ENCODE measurements at places on chromosomes 3 and 15.
A peak's percentile ranks its signal among the peaks of the same experiment; 100 is the strongest.

- DNase-seq: no peak
Observed at GRCh38 chr3:14460342-14461005, 58.1 kb downstream of the SLC6A6 start.

GRCh38 chr3:100386437-100387074 is 14.3 kb downstream of the TOMM70 start:
- DNase-seq: no peak

GRCh38 chr15:65583701-65584100 is 27.2 kb downstream of the INTS14 start:
- DNase-seq: no peak

- peak; percentile 32 for DNase-seq
Observed at GRCh38 chr3:144499001-144499930, 527.6 kb downstream of the DIPK2A start.

GRCh38 chr15:70329179-70329578 is 231.5 kb upstream of the TLE3 start:
- DNase-seq: no peak

- DNase-seq: no peak
Observed at GRCh38 chr3:40655551-40655950, 130.8 kb downstream of the ZNF621 start.

DNA sequence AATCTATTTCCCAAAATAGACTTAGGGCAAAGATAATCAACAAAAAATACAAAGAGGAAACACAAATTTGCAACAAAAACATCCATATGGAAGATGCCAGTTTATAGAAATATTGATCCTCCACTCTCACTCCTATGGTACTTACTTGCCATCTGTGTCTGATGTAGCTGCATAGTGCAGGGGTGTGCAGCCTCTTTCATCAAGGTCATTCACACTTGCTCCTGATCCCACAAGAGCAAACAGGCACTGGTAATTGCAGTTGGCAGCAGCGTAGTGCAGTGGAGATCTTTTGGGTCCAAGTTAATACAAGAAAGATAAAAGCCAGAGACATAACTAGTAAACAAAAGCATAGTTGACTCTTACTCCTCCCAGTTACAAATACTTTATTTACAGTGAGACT is 90.0 kb downstream of the ANKRD28 start:
- DNase-seq: no peak

DNA sequence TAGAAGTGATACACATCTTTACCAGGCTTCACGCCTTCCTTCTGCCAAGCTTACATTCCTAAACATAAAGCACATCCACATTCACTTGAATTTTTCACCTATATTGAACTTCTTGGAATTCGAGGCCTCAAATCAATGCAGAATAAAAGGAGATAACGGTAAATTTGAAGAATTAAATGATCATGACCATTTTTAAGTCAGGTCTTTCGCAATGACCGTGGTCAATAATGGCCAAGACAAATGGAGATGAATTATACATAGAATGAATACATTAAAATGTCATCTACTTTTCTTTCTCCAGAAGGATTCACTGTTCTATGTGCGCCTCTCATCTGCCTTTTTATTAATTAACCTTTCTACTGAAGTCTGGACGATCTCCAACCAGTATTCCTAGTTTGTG is 5.3 kb upstream of the GOLGA8A start:
- no peak for DNase-seq

- DNase-seq: peak; percentile 36
Observed at GRCh38 chr15:28889346-28889745, 3.6 kb downstream of the APBA2 start.

DNA sequence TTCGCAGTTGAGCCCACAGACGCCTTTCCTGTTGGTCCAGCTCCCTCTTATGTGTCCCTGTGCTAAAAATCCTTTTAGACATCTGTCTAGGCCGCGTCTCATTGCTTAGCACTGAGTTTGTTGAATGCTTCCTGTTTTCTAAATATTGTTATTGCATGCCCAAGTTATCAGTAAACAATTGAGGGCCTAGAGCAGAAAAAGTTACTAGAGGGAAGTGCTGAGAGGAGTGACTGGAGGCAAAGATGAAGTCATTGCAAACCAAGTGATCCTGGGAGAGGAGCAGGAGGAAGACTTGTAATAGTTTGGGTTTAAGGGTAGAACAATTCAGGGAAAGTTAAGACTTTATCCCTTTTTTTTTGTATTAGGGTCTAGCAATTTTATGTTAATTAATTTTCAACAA is 88.1 kb downstream of the DCUN1D1 start:
- DNase-seq: no peak

DNA sequence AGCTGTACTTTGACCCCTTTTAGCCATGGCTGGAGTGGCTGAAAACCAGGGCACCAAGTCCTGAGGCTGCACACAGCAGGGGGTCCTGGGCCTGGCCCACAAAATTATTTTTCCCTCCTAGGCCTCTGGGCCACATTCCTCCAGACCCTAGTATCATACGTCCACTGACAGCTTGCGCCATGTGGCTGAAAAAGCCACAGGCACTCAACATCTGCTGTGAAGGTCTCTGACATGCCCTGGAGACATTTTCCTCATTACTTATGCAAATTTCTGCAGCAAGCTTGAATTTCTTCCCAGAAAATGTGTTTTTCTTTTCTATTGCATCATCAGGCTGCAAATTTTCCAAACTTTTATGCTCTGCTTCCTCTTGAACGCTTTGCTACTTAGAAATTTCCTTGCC is 239.0 kb downstream of the SQOR start:
- no peak for DNase-seq

GRCh38 chr3:173938159-173938558 is 540.6 kb downstream of the NLGN1 start:
- peak; percentile 69 for DNase-seq

- no peak for DNase-seq
Observed at GRCh38 chr3:126293370-126294082, 63.7 kb downstream of the KLF15 start.

DNA sequence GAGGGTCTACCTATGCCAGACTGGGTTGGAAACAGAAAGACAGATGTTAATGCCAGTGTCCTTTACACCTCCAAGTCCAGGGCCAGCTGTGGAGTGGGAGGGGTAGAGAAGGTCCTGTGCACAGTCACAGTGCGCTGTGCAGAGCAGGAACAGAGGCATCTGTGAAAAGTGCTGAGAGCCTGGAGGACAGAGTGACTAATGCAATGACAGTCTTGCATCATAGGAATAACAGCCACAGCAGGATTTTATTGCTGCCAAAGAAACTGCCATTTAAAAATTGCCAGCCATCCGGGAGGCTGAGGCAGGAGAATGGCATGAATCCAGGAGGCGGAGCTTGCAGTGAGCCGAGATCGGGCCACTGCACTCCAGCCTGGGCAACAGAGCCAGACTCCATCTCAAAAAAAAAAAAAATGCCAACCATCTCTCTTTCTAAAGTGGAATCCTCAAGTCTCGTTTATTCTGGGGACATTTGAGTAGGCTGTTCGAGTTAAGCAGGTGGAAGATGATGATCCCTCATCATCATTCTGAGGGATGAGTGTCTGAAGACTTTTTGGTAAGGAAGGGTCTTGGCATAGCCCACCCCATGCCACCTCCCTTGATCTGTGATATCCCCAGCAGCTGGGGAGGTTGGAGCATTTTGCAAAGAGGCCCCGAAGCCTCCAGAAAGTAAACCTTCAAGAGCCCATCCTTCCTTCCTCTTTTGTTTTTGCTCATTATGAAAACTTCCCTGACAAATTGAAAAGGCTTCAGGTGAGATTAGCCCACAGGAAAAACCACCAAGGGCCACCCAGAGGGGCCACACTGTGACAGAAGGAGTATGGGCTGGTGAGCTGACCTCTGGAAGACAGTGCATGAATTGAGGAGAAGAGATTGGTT is 7.7 kb downstream of the CCR2 start:
- no peak for DNase-seq

- DNase-seq: no peak
Observed at GRCh38 chr3:141728355-141728892, 9.7 kb upstream of the RNF7 start.

DNA sequence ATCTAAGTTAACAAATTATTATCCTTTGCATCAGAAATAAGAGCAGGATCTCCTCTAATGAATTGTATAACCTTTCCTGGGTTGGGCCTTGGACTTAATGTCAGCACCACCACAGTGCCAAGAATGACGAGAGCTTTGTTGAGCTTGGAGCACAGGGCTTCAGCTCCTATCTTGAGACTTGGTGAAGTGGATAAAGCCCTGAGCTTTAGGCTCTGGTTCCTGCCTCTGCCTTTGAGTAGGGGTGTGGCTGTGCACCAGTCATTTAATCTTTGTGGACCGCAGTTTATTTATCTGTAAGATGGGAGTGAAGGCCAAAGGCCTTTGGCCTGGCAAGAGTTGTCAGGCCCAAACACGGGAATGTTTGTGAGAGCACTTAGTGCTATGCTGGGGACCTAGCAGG is 162.2 kb downstream of the VGLL4 start:
- no peak for DNase-seq

DNA sequence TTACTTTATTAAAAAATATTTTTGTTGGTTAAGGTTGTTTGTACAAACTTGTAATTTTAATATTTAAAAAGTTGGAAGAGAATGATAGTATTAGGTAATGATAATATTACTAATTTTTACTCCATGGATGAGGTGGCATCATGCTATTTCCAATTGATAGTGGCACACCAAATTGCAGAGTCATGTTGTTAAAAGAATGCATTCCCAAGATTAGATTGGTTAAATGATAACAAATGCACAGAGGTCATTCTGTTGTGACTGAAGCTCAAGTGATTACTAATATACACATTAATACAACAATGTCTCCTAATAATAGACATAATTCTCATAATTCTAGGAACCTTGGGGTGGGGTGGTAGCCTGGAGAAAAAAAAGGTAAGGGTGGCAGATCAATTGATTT is 73.2 kb upstream of the ZBED2 start:
- no peak for DNase-seq

DNA sequence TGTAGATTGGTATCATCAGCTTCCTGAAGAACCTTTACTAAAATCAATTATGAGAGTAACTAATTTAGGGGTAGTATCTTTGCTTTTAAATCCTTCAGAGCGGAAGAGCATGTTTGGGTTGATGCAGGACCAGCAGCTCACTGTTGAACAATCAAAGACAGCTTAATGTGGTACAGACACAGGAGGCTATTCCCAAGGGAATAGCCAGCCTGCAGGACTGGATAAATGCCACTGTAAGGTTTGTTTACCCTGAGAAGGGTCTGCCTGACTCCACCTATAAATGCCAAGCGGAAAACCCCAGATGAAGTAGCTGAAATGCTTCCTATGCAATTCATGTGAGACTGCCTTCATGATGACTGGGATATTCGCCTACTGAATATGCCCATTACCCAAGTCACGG is 16.0 kb upstream of the STAC start:
- no peak for DNase-seq

GRCh38 chr3:14768182-14768790 is 50.5 kb upstream of the FGD5 start:
- no peak for DNase-seq

DNA sequence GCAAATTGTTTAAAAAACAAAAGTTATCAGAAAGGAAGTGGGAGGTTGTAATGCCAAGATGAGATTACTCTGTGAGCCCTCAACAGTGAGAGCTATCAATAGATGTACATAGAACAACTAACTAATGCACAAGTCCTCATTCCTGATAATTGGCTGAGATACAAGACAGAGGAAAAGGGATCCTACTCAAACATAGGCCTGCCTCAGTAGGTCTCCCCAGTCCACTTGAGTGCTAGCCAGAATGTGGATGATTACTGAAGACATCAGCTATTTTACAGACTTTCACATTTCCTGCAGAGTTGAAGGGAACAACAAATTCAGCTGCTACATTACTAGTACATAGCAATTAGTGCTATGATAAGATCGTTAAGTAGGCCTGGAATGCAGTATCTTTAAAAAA is 981.9 kb downstream of the TUSC7 start:
- DNase-seq: no peak

GRCh38 chr15:64844576-64845145 is 2.9 kb downstream of the PLEKHO2 start:
- DNase-seq: no peak

GRCh38 chr15:87369269-87369668 is 887.3 kb downstream of the NTRK3 start:
- no peak for DNase-seq

DNA sequence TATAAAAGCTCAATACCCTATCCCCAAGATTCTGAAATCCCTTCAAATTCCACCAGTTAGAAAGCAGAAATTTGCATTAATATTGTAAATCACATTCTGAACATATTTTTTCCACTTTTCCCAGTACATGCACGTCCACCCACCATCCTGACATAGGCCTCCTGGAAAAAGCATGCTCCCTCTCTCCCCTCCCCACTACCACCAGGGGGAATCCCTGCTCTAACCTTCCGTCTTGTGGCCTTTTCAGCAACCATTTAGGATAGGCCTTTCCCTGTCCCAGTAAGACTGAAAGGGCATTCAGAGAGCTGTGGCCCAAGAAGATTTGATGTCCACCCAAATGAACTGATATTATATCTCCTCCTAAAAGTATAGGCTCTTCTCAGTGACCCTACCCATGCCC is 182.1 kb downstream of the ARRDC4 start:
- DNase-seq: no peak

- no peak for DNase-seq
Observed at GRCh38 chr3:193313061-193313958, 65.2 kb downstream of the ATP13A5 start.

Measured in NCI-H446 treated with DMSO at 0.1 percent for 48 hours (cell line).